Ecto neural progenitor cell (in vitro differentiated cells): ENCODE measurements at places on chromosomes 16 and 17.

DNA sequence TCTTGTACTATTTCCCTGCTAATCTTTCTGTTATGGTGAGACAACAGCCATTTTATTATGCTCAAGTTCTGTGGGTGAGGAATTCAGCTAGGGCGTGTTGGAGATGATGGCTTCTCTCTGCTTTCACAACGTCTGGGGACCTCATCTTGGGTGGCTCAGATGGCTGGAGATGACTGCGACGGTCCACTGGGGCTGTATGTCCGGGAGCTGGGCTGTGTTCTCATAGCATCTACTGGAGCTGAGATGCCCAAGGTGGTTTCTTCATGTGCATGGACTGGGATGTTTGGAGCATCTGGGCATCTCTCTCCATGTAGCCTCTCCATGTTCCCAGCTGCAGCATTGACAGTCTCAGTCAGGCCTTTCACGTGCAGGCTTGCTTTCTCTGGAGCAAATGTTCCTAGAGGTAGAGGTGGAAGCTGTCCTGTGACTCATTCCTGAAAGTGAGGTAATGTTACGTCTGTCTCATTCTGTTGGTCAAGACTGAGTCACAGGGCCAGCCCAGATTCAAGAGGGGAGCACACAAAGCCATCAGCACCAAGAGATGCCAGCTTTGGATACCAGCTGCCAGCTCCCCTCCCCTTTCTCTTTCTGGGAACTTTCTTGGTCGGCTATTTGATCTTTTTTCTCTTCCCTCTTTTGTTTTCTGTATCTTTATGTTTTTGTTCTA lies 96.2 kb downstream of the RAP1GAP2 start:
- DNase-seq: no peak

DNA sequence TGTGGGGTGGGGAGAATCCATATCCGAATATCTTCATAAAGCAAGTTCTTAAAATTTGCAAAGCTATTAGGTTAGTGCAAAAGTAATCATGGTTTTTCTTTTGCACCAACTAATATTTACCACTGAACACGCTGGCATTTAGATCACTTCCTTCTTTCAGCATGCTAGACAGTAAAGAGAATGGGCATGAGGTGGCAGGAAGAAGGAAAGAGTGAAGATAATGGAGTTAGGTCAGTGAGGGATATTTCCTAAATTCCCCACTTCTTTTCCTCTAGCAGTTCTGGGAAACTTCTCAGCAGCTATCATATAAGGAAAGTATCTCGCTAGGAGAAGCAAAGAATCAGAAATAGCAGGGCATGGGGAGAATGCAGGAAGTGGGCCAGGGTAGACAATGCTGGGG lies 39.0 kb downstream of the SLC6A4 start:
- DNase-seq: no peak

GRCh38 chr17:79077587-79077986 lies 3.0 kb downstream of the ENGASE start:
- no peak for DNase-seq

DNA sequence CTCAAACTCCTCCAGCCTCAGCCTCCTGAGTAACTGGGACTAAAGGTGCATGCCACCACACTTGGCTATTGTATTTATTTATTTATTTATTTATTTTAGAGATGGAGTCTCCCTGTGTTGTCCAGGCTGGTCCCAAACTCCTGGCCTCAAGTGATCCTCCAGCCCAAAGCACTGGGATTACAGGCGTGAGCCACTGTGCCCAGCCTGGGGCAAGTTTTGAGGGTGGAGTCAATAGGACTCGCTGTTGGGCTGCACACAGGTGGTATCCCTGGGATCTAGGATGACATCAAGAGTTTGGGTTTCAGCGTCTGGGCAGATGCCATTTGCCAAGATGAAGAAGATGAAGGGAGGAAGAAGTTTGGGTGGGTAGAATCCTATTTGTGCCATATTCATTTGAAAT lies 213.9 kb downstream of the GSG1L start:
- peak; percentile 19 for DNase-seq

GRCh38 chr16:11399261-11399831 lies 54.1 kb downstream of the RMI2 start:
- DNase-seq: no peak

GRCh38 chr17:40290629-40291280 lies 3.1 kb downstream of the CDC6 start:
- DNase-seq: no peak

- no peak for DNase-seq
Observed at GRCh38 chr16:87582216-87582965, 19.9 kb upstream of the JPH3 start.

DNA sequence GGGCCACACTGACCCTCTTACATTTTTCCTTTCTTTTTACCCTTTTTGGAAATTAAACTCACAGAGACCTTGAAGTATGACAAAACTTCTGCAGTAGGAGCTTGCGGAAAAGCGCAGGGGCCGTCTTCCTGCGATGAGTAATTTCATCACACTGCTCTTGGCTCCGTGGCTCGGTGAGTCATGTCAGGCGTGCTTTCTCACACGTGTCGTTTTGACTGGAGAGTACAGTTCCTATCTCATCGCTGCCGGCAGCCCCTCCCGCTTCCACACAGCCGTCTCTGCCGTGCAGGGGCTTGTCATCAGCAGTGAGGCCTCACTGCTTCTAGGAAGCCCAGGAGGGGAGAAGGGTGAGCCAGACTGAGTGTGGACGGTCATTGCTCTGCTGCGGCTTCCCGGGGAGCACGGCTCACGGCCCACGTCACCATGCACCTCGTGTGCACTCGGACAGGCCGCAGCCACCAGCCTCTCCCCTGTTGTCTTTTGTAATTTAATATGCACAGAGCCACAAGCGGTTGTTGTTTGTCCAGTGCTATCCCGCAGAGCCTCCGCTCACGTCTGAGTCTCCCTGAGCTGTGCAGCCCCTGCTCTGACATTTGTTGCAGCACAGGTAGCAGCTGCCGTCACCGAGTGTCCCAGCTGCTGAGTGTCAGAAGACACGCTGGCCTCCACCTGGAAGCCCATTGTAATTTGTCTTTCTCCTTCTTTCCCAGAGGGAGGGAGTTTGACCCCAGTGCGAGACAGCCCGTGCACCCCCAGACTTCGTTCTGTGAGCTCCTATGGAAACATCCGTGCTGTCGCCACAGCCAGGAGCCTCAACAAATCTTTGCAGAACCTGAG lies 99.4 kb upstream of the CHMP6 start:
- DNase-seq: no peak

- DNase-seq: no peak
Observed at GRCh38 chr16:67805718-67806427, 487 bp downstream of the RANBP10 start.

DNA sequence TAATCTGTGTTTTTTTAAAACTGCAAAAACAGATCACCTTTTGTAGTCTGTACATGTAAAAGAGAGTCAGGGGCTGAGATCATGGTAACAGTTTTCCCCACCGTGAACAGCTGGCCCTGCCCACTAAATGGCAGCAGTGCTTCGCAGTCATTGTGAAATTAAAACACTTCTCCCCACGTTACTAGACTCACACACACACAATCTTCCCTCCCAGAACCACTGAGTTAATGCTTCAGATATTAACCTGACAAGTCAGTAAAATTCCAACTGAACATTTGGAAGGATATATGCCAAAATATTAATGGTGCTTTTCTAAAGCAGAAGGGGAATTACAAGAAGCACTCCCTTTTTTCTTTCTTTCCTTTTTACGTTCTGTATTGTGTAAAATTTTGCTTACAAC lies 1.2 kb upstream of the CD300LG start:
- no peak for DNase-seq

GRCh38 chr16:2031081-2031577 lies 4.4 kb downstream of the NHERF2 start:
- DNase-seq: no peak

- DNase-seq: no peak
Observed at GRCh38 chr16:54059319-54059718, 227.3 kb downstream of the IRX3 start.

GRCh38 chr16:26614237-26614841 lies 452.4 kb upstream of the C16orf82 start:
- DNase-seq: no peak

GRCh38 chr17:60358606-60359225 lies 33.2 kb downstream of the USP32 start:
- DNase-seq: no peak

DNA sequence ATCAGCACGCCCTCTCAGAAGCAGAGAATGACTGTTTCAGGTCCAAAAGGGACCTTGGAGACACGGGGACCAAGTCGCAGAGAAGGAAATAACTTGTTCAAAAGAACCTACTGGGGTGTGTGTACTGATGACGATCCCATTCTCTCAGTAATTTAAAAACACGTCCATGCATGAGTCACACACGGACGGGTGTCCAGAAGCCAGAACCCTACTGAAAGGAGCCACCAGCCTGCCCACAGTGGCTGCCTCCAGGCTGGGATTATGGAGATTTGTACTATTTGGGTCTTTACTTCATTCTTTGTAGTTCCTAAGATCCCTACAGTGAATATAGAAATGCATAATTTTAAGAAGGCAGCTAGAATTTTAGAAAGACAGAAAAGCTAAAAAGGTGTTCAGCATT lies 27.8 kb downstream of the TMEM204 start:
- DNase-seq: no peak

DNA sequence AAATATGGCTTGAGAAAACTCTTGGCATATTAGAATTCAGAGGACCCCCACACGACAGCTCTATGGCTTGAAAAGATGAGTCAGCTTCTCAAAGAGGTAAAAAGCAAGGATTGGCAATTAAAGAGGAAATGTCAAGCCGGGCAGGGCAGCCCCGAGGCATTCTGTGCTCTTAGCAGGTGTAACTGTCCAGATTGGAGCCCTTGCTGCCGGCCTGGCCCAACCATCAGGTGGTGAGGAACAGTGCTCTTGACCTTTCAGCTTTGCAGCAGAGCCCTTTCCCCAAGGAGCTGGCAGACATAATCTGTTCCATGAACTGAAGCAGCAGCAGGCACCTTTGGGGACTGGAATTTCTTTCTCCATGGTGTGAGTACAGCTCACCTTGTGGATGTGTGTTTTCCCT lies 287.8 kb downstream of the UTP18 start:
- no peak for DNase-seq

DNA sequence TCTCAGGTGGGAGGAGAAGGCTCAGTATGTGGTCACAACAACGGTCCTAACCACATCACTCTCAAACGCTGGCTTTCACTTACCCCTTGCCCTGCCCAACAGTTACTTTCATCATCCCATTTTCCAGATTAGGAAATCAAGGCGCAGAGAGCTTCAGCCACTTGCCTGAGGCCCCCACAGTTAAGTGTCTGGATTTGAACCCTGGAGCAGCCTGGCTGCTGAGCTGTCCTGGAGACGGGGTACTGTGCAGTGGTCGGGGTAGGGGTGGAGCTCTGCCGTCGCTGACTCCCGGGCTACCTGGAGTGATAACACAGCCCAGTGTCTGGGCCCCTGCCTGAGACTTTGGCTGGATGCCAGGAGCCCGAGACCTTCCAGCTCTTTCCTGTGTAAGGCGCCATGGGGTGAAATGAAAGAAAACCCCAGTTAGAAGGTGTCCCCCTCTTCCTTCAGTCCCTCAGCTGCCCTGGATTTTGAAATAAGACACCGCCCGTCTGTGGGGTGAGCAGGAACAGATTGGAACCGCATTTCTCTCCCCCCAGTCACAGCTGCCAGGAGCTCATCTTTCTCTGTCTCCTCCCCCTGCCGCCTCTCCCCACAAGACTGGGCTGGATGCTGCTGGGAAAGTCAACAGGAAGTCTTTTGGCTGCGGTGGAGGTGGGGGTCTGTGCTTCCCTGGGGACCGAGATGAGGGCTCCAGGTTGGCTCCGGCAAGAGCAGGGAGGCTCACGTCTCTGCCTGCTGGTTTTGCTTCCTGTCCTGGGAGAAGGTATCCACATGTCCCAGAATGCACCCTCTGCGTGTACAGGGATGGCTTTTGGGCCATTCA lies 280.2 kb downstream of the SEC14L1 start:
- peak; percentile 66 for DNase-seq

- DNase-seq: no peak
Observed at GRCh38 chr16:50208460-50208931, 55.4 kb downstream of the TENT4B start.

- DNase-seq: no peak
Observed at GRCh38 chr16:1261131-1261892, 5.4 kb downstream of the TPSD1 start.

DNA sequence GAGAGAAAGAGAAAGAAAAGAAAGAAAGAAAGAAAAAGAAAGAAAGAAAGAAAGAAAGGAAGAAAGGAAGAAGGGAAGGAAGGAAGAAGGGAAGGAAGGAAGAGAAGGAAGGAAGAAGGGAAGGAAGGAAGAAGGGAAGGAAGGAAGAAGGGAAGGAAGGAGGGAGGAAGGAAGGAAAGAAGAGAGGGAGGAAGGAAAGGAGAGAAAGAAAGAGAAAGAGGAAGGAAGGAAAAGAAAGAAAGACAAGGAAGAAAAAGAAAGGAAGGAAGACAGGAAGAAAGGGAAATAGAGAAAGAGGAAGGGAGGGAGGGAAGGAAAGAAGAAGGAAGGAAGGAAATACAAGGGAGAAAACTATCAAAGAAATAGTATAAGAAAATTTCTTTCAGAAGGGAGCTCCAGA lies 7.2 kb upstream of the KRTAP4-7 start:
- no peak for DNase-seq

DNA sequence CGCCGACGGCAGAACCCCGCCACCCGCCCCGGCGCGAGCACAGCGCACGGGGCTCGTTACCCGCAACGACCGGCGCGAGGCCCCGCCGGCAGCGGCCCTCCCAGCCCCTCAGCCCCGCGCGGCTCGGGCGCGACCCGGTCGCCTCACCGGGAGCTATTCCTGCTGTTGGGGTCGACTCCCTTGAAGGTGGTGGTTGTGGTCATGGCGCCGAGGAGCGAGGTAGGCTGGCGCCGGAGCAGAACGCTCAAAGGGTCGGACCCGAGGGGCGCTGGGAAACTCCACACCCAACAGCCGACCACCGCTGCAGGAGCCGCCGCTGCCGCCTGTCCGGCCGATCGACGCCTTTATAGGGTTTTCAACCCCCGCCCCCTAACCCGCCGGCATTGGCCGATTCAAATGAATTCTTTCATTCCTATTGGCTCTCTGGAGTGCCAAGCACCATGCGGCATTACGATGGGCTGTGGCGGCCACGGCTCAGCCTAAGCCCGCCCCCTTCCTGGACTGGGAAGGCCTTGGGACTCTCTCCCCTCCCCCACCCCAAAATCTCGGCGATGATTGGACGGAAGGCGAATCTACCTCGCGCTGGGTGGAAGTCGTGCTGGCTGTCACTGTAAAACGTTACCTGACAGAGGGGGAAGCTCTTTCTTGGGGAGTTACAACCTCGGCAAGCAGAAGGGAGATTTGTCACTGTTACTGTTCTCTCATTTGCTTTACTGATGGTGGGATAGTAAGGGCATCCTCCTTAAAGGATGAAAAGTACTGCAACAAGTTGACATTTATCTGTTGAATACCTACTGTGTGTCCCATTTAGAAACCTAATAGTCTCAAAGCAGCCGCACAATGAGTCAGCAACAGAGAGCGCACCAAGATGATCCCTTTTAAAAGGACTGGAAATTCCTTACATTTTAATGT lies at the start of gene JPT1:
Gene JPT1, minus strand, starts transcription at position 318 of the 912 bp plus-strand sequence. Its CDS starts 115 bp downstream, at position 203.
- DNase-seq: peak; percentile 100

DNA sequence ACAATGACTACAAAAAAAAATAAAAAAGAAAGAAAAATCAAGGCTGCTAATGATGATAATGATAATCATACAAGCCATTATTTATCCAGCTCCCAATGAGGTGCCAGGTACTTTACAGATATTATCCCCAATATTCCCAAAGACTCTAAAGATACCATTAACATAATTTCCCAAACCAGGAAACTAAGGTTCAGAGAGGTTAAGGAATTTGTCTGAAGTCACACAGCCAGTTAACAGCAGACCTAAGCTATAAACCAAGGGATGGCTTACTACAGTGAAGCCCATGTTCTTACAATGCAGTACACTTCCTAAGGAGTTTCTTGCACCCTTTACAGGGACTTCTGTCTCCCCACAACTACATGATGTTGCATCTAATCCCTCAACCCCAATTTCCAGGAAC lies 45.7 kb upstream of the CDH5 start:
- DNase-seq: no peak

- no peak for DNase-seq
Observed at GRCh38 chr17:44012391-44012790, 2.4 kb downstream of the TMEM101 start.
